ENCODE measurements at places on chromosomes 12 and 14.

GRCh38 chr14:34710744-34711143 is 3.6 kb downstream of the CFL2 start:
- no peak for DNase-seq

DNA sequence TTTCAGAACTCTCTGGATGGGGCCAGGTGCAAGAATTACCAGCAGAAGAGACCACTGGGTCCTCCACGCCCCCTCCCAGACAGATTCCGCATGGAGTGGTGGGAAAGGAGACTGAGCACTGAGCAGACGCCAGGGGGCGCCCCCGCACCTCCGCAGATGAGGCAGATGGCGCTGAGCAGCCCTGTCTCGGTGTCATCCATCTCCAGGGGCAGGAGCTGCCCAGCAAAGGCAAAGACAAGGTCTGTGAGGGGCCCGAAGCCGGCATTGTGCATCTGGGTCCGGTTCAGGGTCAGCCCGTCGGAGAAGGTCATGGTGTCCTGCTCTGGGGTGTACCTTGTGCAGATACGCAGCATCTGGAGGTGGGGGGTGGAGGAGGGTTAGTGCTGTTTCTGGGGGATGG is 6.3 kb upstream of the ITGB7 start:
- DNase-seq, result no peak

DNA sequence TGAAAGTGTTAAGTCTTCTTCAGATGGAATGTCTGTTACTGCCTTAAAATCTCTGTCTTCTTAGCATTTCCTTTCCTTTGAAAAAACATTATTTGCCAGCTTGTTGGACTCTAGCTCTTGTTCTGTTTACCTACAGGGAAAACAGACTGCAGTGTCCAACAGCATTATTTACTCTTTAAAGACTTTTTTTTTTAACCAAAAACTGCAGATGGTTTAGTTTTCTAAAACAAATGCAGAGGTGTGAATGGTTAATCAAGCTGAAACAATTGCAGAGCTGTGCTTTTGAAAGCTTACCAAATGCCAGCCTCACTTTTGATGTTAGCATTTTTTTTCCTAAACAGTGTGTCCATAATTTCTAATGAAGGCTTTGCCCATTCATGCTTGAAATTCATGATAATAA is 323.3 kb downstream of the TMEM117 start:
- no peak for DNase-seq

DNA sequence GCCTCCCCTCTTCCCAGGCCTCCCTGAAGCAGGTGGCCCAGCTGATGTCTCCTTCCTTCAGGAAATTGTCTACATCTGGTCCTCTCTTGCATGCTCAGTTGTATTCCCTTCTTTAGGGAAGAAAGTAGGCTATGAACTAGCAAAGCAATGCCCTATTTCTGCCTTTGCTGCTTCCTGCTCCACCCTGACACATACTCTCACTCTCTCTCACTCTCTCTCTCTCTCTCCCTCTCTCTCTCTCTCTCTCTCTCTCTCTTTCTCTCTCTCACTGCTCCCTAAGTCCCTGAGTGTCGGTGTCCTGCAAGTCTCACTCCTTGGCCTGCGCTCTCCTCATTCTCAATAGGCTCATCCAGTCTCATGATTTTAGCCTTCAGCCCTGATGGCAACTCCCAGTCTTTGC is 19.4 kb upstream of the PARP11 start:
- no peak for DNase-seq

GRCh38 chr14:20455355-20456300 is 602 bp downstream of the APEX1 start:
- no peak for DNase-seq

- no peak for DNase-seq
Measured at GRCh38 chr14:24273422-24273998, 2.1 kb upstream of the RABGGTA start.

- DNase-seq, result no peak
Measured at GRCh38 chr12:15346488-15346887, 24.2 kb downstream of the PTPRO start.

DNA sequence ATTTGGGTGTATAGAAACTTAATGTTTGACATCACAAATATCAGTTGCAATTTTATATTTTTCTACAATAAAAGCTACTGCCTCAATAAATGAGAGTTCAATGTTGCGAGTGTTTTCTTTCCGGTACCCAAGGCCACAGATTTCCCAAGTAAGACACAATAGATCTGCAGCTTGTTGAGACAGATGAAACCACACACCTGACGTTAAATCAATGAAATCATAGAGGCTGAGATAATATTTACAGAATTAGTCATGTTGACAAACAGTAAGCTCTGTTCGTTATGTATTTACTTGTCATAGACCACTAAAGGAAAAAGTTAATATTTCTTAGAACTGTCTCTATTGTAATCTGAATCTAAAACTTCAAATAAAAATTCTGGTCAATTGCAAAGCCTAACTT is 49.2 kb upstream of the PTHLH start:
- DNase-seq, result no peak

GRCh38 chr12:101783150-101783549 is 43.9 kb upstream of the SYCP3 start:
- no peak for DNase-seq

GRCh38 chr12:124713436-124714082 is 146.1 kb upstream of the NCOR2 start:
- DNase-seq, result peak; percentile 40

GRCh38 chr12:67068204-67068731 is 200.9 kb upstream of the CAND1 start:
- DNase-seq, result no peak

GRCh38 chr12:65630555-65630954 is 193.7 kb upstream of the HMGA2 start:
- no peak for DNase-seq

DNA sequence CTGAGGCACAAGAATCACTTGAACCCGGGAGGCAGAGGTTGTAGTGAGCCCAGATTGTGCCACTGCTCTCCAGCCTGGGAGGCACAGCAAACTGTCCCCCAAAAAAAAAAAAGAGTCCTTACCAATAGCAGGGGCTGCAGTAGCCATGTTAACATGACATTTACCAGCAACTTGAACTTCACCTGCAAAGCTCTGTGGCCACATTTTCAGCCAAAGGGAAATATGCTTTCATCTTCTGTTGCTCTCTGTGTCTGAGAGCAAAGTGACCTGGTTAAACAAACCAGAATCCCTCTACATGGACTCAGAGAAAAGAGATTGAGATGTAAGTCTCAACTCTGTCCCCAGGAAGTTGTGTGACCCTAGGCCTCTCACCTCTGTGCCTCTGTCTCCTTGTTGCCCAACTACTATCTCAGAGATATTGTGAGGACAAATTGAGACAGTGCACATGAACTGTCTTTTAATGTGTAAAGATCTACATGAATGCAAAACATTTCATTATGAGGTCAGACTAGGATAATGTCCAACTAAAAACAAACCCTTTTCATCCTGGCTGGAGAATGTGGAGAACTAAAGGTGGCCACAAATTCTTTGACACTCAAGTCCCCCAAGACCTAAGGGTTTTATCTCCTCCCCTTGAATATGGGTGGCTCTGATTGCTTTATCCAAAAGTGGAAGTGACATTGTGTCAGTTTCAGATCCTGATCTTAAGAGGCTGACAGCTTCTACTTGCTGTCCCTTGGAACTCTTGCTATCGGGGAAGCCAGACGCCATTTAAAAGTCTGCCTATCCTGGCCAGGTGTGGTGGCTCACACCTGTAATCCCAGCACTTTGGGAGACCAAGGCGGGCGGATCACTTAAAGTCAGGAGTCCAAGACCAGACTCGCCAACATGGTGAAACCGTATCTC is 24.7 kb upstream of the P2RX4 start:
- DNase-seq, result no peak

GRCh38 chr14:63647696-63648410 is 6.2 kb upstream of the WDR89 start:
- DNase-seq, result no peak

DNA sequence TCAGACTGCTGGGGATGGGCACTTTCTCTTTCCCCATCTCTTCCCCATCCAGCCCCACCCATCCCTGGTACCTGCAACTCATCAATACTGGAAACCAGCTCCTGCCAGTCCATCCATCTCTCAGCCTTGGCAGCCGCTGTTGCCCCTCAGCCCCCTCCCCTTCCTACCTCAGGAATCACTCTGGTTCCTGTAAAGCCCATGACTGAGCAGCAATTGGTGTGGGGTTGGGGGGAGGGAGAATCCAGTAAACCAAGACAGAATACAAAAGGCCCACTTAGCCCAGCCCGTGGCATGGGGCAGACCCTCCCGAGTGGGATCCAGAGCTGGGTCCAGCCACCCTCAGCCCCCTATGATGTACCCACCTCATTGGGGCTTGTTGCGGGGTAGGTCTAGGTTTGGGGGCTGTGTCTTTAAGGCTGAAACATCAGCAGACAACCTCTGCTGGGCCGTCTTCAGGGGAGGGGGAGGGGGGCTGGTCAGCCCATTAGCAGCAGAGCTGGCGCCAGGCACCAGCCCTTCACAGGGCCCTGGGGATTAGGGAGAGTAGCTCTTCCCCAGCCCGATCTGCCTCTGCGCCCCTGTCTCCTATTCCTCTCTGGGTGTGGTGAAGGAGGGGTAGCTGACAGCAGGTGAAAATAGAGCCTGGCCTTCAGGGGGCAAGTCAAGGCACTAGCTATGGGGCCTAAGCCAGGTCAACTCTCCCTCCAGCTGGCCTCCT is 702 bp upstream of the PRPH start:
- DNase-seq, result no peak

- DNase-seq, result no peak
Measured at GRCh38 chr12:15216036-15216889, 5.0 kb downstream of the RERG start.

GRCh38 chr12:107207931-107208525 is 114.7 kb upstream of the CRY1 start:
- no peak for DNase-seq

- no peak for DNase-seq
Measured at GRCh38 chr12:1978078-1978862, 26.0 kb downstream of the DCP1B start.

DNA sequence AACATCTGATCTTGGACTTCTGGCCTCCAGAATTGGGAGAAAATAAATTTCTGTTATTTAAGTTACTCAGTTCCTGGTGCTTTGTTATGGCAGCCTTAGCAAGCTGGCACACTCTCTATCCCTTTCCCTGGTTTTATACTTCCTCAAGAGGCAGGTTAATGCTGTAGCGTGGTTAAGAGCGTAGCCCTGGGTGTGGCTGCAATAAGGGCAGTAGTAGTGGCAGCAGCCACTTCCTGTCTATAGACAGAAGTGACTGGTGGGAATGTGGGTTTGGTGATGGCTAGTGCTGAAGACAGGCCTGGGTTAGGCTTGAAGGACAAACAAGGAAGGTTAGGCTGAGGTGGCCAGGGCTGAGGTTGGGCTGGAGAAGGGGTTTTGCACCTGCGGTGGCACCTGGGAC is 3.6 kb upstream of the LGALS3 start:
- DNase-seq, result no peak

GRCh38 chr12:121295746-121296617 is 527 bp downstream of the CAMKK2 start:
- peak; percentile 26 for DNase-seq

- peak; percentile 92 for DNase-seq
Measured at GRCh38 chr12:49866859-49867569, 24.1 kb upstream of the BCDIN3D start.

DNA sequence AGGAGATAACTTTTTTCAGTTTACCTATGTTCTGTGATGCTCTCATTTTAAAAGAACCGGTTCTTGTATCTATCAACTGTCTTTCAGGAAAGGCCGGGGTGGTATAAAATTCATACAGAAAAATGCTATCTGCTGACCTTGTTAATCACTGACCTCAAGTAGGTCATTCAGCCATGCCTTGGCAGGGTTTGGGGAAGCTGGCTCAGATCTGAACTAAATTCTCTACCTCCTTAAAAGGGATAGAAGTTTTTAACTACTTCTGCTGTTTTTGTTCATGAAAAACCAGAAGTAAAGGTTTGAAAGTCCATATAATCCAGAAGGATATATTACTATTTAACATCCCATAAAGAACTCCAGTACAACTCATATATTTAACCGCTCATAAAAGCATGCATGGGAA is 10.1 kb downstream of the MYRFL start:
- no peak for DNase-seq

GRCh38 chr14:36579573-36580140 is 2.8 kb downstream of the NKX2-8 start:
- DNase-seq, result no peak

GRCh38 chr12:66594688-66595087 is 84.2 kb downstream of the GRIP1 start:
- DNase-seq, result no peak

GRCh38 chr12:65511134-65511834 is 232.8 kb downstream of the MSRB3 start:
- DNase-seq, result no peak

Measured in GM19239 (cell line).